ENCODE measurements at places on chromosomes 2 and 18.

- no peak for DNase-seq
Observed at GRCh38 chr2:134640494-134640893, 78.3 kb downstream of the TMEM163 start.

GRCh38 chr2:219628986-219629901 lies 1.8 kb downstream of the SLC4A3 start:
- DNase-seq, result no peak

- DNase-seq, result no peak
Observed at GRCh38 chr2:16285813-16286510, 345.6 kb downstream of the MYCN start.

DNA sequence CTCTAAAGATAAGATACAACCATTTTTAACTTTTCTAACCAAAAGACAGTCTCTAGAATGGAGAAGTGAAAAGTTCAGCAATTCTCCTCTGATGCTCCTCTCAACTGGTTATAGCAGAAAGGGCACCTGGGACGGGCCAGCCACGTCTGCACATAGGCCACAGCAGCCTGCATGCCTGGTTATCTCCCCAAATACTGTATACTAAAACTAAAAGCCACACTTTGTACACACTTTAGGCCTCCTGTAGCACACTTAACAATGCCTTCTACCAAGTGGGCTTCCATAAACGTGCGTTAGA lies 179.1 kb downstream of the ANKRD44 start:
- DNase-seq, result no peak

DNA sequence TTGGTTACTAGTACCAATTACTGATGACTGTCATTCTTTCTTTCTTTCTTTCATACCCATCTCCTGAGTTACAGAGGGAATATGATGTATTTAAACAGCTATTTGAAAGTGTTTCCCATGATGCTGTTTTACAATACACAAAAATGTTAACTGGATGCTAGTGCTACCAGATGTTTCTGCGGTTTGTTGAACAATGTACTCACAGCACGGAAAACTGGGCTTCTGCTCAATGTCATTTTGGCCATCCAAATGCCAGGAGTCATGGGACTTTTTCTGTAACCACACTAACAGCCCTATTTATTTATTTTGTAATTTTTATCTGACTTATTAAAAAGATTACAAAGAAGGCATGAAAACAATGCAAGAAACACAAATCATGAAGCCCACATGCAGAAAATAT lies 313.8 kb downstream of the RIT2 start:
- no peak for DNase-seq

DNA sequence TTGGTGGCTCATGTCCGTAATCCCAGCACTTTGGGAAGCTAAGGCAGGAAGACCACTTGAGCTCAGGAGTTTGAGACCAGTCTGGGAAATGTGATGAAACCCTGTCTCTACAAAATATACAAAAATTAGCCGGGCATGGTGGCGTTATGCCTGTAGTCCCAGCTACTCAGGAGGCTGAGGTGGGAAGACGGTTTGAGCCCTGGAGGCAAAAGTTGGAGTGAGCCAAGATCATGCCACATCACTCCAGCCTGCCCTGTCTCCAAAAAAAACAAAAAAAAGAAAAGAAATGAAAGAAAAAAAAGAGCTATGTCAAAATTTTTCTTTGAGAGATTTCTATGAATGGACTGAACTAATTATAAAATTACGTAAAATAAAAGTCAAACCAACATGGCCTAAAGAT lies 34.7 kb downstream of the ROCK2 start:
- DNase-seq, result no peak

- DNase-seq, result no peak
Observed at GRCh38 chr2:167653131-167653530, 594.3 kb downstream of the STK39 start.

- DNase-seq, result peak; percentile 29
Observed at GRCh38 chr18:77207540-77207939, 42.1 kb upstream of the GALR1 start.

- DNase-seq, result no peak
Observed at GRCh38 chr2:138503652-138504051, 2.1 kb downstream of the SPOPL start.

GRCh38 chr18:64333584-64333983 lies 184.7 kb upstream of the LINC00305 start:
- DNase-seq, result no peak

DNA sequence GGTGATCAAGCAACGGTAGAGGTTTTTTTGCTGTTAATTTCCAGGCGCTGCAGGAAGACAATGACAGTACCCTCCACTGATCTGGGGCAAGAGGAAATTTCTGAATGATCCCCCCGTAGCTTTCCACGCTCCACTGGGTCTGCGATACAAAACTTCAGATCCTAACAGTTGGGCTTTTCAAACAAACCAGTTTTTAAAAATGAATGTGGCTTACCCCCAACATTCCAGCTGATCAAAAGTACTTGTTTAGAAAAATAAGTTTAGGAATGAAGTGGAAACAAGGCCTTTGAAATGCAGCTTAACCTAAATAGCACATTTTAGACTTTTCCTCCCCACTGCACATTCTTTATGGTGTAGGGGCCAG lies 5.7 kb downstream of the ZFP36L2 start:
- no peak for DNase-seq

GRCh38 chr2:1964659-1965058 lies 220.3 kb upstream of the PXDN start:
- no peak for DNase-seq

DNA sequence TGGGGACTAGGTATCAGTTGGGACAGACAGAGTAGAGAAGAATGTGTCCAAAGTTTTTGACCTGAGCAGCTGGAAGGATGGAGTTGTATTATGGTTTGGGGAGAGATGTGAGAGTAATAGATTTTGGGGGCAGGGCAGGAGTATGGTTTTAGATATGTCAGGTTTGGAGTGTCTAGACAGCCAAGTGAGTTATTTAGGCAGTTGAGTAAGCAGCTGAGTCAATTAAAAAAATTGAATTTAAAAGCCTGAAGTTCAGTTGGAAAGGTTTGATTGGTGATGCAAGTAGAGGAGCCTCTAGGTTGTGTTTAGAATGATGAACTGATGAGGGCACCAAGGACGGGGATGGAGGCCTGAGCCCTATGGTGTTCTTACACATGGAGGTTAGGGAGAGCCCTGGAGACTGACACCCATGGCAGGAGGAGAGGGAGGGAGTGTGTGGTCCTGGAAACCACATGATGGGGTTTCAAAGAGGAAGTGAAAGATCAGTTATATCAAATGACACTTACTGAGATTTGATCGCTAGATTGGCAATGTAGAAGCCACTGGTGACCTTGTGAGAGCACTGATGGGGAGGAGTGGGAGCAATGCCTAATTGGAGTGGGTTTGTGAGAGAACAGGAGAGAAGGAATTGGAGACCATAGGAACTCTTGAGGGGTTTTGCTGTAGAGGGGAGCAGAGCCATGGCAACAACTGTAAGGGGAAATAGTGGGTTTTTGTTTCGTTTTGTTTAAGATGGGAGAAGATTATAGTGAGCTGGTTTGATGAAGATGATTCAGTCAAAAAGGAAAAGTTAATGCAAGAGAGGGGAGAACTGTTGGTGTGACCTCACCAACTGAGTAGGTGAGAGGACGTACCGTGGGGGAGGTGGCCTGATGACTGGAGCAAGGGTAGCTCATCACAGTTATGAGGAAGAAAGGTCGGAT lies 10.3 kb downstream of the ITGA6 start:
- DNase-seq, result no peak

DNA sequence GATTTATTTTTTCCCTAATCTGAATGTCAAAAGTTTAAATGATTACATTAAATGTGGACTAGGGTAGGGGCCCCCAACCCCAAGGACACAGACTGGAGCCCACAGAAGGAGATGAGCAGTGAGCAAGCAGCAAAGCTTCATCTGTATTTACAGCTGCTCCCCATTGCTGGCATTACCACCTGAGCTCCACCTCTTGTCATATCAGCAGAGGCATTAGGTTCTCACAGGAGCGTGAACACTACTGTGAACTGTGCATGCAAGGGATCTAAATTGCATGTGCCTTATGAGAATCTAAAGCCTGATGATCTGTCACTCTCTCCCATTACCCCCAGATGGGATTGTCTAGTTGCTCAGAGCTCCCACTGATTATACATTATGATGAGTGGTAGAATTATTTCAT lies 3.8 kb downstream of the MOB1A start:
- DNase-seq, result no peak

DNA sequence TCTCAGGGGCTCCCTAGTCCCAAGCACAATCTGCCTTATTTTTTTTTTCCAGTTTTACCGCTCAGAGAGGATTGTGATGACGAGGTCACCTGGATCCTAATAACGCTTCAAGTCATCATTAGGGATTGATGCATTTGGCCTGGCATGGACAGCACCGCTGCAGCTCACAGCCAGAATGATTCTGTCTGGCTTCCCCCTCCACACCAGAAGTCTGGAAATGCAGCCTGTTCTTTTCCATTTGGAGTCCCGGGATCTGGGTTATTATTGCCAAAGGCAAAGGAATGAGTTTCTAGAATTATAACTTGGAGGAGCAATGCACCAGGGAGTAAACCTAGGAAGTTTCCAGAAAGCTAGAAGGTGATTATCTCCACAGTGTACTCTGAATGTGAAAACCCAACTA lies 81.1 kb upstream of the TAF1B start:
- no peak for DNase-seq

- no peak for DNase-seq
Observed at GRCh38 chr2:170716851-170717598, 1.9 kb downstream of the SP5 start.

DNA sequence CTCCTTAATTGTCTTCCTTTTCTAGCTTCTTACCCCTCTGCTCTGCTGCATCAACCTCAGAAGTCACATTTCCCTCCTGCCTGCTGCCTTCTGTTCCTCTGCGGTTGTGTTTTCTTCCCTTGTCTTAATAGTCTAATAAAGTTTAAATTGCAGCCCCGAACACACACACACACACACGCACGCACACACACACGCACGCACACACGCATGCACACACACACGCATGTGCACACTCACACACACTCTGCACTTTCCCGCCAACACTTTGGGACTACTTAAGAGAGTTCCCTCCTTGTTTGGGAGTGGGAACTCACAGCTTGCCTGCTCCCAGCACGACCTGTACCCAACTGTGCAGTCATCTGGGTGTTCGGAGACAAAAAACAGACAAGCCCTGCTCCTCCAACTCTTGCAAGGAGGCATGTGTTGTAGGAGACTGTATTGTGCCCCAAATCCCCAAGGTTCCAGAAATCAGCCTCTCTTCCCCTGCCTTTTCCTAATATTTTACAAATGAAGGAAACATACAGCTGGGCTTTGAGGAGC lies 99.1 kb downstream of the SETBP1 start:
- no peak for DNase-seq

- no peak for DNase-seq
Observed at GRCh38 chr2:34997779-34998178, 1357.8 kb upstream of the CRIM1 start.

DNA sequence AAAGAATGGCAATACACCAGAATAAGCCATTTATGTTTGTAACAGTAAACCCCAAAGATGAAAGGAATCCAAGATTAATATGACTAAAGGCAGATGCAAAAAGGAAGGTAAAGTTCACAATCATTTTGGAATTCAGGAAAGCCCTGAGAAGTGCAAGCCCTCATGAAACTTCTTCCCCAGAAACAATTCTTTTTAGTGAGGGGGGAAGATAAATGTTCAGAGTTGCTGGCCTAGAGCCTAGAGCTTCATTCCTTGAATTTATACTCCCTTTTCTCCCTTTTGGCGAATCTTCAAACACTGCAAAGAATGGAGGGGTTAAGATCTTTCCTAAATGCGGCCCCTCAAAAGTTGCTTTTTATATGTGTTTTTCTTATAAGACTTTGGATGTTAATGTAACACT lies 368.8 kb downstream of the MEIS1 start:
- DNase-seq, result no peak

GRCh38 chr2:7508296-7508943 lies 591.2 kb downstream of the RNF144A start:
- no peak for DNase-seq

- DNase-seq, result no peak
Observed at GRCh38 chr2:139617747-139618146, 837.6 kb upstream of the NXPH2 start.

GRCh38 chr2:10732924-10733565 lies 11.6 kb downstream of the ATP6V1C2 start:
- no peak for DNase-seq

GRCh38 chr2:85933753-85934594 lies 45.2 kb upstream of the ST3GAL5 start:
- DNase-seq, result no peak

DNA sequence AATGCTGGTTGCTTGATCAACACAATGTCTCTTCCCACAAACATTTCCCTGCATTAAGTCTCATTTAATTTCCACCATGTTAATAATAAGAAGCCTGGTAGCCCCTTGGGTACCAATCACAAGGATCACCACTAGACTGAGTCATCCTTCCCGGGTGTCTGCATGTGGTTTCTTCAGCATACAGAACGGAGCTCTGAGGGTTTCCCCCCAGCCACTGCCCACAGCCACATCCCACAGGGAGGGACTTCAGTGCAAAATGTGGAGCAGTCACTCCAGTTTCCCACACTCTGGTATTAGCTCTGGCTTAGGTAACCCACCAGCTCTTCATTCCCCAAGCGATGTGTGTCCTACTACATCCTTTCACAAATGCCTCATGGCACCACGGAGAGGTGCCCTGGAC lies 42.7 kb upstream of the POLE4 start:
- no peak for DNase-seq

DNA sequence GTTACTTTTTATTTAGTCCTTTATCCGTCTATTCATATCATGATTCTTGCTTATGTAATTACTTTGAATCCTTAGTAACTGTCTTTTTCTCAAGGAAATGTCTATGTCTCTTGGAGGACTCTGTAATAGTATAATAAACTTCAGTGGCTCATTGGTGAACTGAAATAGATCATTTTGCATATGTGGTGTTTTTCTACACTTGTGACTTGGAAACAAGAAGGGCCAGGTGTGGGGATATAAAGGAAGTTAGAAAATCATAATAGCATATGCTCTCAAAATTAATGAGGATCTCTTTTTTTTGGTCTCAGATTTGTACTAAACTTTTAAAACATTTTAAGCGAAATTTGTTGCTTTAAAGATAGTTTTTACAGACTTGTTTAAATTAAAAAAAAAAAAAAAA lies 453.0 kb upstream of the CDH20 start:
- DNase-seq, result no peak

- no peak for DNase-seq
Observed at GRCh38 chr2:97906307-97906706, 89.4 kb downstream of the TMEM131 start.

GRCh38 chr2:141968433-141968832 lies 162.4 kb downstream of the LRP1B start:
- no peak for DNase-seq

- DNase-seq, result no peak
Observed at GRCh38 chr2:120012363-120012762, 514 bp upstream of the EPB41L5 start.

Measured in central memory CD8-positive, alpha-beta T cell (primary cell).